ENCODE measurements at places on chromosomes 2 and 18. TPM values are rescaled to one million over a fixed set of nuclear protein-coding genes. Genes with fewer than 3 reads are reported as not detected.

DNA sequence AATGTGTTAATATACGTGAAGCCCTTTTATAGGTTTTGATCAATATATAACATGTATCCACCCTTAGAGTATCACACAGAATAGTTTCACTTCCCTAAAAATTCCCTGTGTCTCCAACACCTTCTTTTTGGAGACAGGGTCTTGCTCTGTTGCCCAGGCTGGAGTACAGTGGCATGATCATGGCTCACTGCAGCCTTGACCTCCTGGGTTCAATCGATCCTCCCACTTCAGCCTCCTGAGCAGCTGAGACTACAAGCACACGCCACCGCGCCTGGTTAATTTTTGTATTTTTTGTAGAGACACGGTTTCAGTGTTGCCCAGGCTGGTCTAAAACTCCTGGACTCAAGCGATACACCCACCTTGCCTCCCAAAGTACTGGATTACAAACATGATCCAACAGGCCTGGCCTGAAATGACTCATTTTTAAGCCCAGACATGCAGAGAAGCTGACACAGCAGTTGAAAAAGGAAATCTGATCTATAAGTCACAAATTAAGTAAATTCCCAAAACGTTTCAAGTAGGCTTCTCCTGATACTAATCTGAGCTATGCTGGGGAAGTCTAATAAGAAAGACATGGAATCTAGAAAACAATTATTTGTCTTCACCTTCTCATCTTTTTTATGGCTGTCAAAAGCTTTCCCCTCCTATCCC is 2.9 kb downstream of the DUSP11 start:
- DNase-seq = no peak

Gene MALL
- 24.1 TPM for total RNA-seq

DNA sequence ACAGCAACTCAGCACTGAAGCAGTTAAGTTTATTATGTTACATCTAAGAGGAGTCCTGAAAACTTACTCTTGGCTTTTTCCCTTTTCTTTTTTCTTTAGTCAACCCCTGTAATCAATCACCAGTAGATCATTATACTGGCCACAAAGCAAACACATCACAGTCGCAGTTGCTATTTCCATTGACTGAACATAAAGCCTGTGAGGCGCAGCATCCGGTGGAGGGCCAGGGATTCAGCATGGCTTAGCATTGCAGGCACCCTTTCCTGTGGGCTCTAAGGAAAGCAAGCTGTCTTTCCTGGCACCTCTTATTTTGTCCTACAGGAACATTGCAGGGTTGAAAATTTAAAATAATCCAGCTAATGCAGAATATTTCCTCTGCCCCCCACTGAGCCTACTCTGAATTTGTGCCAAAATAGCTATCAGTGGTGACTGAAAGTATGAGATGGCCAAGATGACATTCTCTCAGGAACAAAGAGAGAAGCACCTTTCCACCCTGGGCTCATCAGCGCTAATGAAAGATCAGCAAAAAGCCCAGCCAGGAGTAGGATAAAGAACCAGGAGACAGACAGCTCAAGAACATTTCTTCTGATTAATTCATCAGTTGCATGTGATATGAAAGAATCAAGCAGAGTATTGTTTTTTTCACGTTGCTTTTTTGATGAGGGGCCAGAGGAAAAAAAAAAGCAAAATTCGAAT is 85.3 kb upstream of the SULT1C3 start:
- DNase-seq = no peak

Gene DNER
- total RNA-seq = 0.71 TPM

DNA sequence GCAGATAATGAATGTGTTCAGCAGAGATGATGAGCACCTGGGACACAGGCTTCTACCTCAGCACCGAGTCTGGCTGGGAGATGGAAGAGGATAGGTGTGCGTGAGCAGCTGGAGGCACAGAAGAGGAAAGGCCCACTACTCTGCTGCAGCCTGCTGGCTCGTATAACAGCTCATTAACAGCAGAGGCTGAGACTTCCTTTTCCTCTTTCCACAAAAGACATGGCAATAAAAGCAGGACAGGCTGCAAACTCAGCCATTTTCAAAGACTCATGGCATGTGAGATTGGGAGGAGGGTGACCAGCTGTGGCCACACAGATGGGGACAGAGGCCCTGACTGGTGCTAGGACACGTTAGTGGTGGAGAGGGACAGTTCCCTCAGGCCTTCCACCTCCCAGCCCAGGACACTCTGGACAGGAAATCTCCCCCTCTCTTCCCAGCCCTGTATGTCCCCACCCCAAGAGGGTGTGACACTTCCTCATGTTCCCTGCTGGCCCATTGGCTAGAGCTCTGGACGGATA is 60.3 kb downstream of the CACNB4 start:
- DNase-seq = no peak

Gene RTN4
- total RNA-seq = 254 TPM

DNA sequence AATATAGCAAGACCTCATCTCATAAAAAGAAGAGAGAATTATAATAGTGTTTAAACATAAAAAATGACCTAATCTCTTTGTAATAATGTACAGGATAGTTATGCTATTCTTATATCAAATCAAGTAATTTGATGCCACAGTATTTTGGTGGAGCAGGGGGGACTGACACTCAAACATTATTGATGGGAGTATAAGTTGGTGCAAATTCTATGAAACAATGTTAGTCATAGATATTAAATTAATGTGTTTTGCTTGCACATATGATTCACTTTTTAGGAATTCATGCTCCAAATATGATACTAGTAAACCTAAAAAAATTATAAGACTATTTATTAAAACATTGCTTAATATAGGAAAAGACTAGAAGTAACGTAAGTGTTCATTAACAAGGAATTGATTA is 256.1 kb upstream of the SYT4 start:
- DNase-seq = no peak

DNA sequence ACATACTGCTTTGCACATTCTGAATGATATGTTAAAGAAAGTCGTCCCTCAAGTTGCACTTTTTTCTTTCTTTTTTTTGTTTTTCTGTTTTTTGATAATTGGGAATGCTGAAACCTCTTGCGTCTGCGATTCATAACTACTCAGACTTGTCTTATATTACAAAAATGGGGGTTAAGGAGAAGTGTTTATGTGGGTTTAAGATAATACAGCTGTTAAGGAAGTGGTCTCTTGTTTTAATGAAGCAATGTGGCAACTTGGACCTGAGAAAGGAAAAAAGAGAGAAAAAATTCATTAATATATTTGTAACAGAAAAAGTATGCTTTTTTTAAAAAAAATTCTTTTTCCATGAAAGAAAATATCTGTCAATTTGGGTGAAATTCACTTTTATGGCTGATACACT is 268.5 kb upstream of the CCDC68 start:
- no peak for DNase-seq

GRCh38 chr2:217407362-217407761 is 547.5 kb upstream of the TNP1 start:
- DNase-seq = no peak

GRCh38 chr2:241209271-241209670 is 20.8 kb downstream of the ANO7 start:
- DNase-seq = no peak

DNA sequence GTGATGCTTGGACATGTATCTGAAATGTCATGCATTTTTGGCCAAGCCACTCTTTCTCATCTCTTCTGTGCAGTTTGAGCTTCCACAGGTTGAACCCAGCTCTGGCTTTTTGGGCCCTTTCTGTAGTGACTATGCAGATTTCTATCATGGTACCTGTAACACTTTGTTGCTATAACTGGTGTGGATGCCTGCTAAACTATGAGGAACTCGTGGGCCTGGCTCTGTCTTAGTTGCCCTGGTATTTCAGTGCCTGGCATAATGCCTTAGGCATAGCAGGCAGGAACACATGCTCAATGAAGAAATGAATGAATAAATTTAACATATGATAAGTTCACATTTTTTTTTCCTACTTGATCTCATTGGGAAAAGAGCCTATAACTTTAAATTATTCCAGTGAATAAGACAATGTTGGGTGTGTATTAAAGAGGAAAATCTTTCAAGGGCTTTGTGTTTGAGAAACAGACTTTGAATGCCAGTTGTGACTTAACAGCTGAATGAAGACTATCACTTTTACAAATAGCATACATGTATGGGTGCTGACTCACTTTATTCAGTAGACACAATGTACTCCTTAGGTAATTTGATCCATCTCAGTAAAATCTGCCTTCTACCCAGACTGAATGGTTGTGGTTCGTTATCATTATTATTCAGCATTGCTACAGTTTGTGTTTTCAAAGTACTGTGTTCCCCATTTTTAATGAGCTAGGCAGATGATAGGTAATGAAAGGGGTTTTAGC is 86.4 kb upstream of the MAP4K3 start:
- no peak for DNase-seq

- no peak for DNase-seq
These were observed 92.9 kb downstream of the TGOLN2 start for GRCh38 chr2:85234868-85235267.

Gene SRD5A2
- not detected for total RNA-seq

DNA sequence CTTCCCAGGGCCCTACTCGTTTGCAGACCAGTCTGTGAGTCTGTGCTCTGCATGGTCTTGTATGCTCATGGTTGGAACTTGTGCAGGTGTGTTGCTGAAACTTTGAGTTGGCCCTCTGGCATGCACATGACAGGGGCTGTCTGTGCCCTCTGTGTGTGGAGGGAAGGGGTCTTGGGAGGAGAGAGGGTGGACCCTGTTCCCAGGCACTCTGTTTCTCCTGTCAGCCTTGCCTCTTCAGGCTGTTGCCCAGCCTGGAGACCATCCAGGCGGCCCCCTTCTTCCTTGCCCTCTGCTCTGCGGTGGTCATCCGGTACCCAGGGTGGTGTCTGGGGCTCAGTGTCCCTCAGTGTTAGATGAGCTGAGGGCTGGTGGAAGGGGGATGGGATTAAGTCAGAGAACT is 39.5 kb downstream of the TET3 start:
- no peak for DNase-seq

Gene AGPS
- 44.2 TPM for total RNA-seq

- no peak for DNase-seq
These were observed 88.6 kb downstream of the KCNH7 start for GRCh38 chr2:162749994-162750393.

- DNase-seq = no peak
These were observed 36.4 kb downstream of the PKDCC start for GRCh38 chr2:42084231-42084671.

DNA sequence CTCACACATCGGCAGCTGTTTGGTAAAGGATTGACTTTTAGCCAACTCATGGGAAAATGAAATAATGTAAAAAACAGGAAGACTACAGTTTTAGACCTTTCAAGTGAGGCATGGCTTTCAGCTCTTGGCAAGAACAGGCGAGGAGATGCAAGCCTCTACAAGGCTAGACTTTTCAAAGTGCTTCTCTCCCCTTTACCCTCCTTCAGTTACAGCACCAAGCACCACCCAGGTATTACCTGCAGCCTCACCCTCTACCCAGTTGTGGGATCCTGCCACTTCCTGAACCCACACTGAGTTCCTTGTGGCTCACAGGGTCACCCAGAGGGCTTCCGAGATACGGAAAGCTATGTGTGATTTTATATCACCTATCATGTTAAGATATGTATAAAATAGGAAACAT is 14.7 kb downstream of the UGT1A10 start:
- no peak for DNase-seq

DNA sequence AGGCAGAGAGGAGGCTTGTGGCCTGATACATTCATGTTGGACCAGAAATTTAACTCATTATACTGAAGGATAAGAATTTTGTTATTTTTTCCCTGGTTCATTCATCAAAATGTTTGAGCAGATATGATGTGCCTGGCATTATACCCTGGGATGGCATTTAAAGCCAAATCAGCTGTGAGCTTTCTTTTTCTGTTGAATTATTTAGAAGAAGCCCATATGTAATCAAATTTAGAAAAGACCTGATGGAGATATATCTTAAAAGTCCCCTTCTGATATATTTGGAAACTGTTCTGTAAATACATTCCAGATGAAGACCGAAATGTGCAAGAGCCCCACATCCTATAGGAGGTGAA is 743.1 kb upstream of the HS6ST1 start:
- DNase-seq = no peak

DNA sequence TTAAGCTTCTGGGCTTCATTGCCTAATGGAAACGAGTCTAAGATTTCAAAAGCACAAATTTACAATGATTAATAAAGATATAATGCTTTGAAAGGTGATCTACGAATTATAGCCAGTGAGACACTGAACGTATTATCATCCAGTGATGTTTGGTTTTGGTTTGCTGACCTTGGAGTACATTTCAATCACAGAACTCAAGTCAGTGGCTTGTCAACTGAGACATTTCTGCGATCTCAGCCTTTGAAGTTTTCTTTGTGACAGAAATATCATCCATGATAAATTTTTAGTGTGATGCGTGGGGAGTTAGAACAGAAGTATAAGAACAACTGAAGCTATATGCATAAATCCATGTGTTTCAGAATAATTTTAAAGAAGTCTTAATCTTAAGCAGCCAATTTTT is 263.8 kb downstream of the TCF4 start:
- DNase-seq = no peak

Data from sciatic nerve (tissue), 2 donors.